Activated CD8-positive, alpha-beta memory T cell treated with anti-CD3 and anti-CD28 coated beads, Interleukin-2, amount 50 U/mL, for 48 hours (primary cell): ENCODE measurements at places on chromosomes 7 and 10.

GRCh38 chr10:22833781-22834180 is 94.1 kb upstream of the ARMC3 start:
- no peak for DNase-seq

DNA sequence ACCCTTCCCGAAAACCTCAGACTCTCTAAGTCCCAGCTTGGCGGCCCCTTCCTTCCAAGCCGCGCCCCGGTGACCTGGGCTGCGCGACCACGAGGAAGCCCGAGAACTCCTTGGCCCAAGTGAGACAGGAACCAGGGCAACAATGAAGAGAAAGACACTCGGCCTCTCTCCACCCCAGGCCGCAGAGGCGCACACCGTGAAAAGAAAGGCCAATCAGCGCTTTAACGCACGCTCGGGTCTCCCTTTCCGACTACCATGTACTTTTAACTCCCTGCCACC is 166.4 kb upstream of the PPP1R3A start:
- DNase-seq: no peak

- DNase-seq: no peak
Observed at GRCh38 chr10:108132303-108132702, 967.8 kb upstream of the SORCS1 start.

GRCh38 chr7:147804032-147804431 is 786.5 kb upstream of the C7orf33 start:
- DNase-seq: no peak

- DNase-seq: no peak
Observed at GRCh38 chr7:26485367-26485934, 193.8 kb downstream of the SNX10 start.

DNA sequence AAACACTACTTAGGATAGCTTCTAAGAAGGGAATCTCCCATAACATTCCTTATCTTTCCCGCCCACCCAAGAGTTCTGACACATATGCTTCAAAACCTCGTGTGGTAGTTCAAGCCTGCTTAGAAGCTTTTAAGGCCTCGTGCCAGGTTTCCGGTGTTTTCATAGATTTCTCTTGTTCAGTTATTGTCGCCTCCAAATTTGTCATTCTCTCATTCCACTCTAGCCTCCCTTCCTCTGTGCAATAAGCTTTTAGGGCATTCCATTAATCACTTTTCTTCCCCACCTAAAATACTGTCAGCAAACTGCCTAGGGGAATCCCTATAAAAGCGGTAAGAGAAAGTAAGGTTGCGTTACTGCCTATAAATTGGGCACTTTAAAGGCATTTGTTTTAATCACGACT is 718 bp upstream of the BPGM start:
- DNase-seq: no peak

DNA sequence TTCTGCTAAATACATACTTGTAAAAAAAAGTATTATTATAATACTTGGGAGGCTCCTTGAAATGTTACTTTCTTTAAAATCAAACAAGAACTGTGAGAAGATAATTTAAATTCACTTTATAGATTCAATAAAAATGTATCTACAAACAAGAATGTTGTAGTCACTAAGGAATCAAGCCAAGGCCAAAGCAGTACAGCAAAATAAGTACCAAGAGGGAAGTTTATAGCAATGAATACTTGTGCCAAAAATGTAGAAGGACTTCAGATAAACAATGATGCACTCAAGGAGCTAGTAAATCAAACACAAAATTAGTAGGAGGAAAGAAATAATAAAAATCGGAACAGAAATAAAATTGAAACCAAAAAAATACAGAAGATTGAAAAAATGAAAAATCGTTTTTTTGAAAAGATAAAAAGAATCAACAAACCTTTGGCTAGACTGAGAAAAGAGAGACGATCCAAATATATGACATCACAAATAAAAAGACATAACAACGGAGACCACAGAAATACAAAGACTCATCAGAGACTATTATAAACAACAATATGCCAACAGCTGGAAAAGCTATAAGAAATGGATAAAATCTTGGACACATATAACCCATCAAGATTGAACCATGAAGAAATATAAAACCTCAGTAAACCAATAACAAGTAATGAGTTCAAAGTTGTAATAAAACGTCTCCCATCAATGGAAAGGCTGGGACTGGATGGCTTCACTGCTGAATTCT is 286.0 kb upstream of the TMEM229A start:
- no peak for DNase-seq
